ENCODE measurements at places on chromosomes 12 and 14. TPM values are rescaled to one million over a fixed set of nuclear protein-coding genes. Genes with fewer than 3 reads are reported as not detected.

DNA sequence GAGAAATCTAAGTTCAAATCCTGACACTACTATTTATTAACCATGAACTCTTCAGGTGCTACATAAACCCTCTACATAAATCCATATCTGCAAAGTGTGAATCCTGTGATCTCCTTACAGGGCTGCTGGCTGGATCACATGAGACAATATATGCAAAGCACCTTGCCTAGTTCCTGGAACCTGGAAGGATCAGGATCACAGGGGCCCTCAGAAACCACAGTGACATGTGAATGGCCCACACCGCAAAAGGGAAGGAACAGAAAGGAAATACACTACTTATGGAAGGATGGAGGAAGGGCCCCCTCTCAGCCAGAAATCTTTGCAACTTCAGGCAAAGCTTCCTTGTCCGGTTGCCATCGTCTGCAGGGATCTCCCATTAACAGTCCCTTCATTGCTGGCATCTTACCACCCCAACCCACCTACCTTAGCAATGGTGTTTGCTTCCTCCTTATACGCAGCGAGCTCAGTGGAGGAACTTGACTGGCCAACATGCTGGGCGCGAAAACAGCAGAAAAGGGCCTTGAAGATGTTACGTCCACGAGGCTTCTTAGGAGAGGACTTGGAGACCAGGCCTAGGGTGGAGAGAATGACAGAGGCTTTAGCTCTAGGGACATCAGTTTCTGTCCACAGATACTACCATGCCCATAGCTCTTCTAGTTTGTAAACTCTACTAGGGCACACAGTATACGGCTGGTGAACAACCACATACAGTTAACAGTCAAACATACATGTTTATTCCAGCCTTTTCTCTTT, 10.7 kb upstream of the AVIL start:
- no peak for DNase-seq

- no peak for DNase-seq
Measured at GRCh38 chr14:85159726-85160125, 370.2 kb upstream of the FLRT2 start.

- peak; percentile 24 for DNase-seq
Measured at GRCh38 chr12:30822385-30823155, 67.8 kb upstream of the CAPRIN2 start.

GRCh38 chr14:68225321-68225720, 405.7 kb downstream of the RAD51B start:
- no peak for DNase-seq

- DNase-seq, result no peak
Measured at GRCh38 chr12:4742416-4742970, 22.3 kb downstream of the GALNT8 start.

DNA sequence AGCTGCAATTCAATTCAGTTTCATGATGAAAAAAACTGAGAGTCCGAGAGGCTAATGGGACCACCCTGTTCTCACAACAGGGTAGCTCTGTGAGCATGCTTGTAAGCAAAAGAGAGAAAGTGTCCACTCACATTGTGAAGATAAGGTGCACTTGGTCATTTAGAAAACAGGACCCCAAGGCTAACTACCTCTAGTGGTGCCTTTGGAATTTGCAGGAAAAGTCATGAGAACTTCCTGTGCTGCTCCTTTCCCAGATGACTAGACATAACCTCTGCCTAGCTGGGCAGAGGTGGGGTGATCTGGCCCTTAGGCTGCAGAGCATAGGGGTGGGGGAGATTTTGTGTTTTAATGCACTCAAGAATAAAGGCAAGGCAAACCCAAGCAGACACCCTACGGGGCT, 118.9 kb downstream of the STAB2 start:
- no peak for DNase-seq

DNA sequence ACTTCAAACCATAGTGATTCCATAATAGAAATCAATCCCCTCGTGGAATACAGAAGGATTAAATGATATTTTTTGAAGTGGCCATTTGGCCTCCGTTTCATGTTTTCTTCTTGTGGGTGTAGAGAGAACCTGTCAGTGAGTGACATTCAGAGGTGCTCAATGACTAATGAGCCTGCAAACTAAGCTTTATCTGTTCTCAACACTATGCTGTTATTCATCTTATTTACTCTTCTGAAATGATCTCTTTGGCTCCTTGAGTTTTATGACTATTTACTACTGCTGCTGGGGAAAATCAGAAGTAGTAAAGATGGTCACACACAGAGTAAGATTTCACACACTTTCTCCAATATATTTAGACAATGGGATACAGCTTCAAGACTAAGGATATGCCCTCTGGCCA, 30.4 kb downstream of the ATP2B1 start:
- DNase-seq, result no peak

- no peak for DNase-seq
Measured at GRCh38 chr12:113537751-113538087, 66.0 kb upstream of the LHX5 start.

GRCh38 chr12:107537464-107538119, 148.0 kb upstream of the PWP1 start:
- DNase-seq, result no peak

DNA sequence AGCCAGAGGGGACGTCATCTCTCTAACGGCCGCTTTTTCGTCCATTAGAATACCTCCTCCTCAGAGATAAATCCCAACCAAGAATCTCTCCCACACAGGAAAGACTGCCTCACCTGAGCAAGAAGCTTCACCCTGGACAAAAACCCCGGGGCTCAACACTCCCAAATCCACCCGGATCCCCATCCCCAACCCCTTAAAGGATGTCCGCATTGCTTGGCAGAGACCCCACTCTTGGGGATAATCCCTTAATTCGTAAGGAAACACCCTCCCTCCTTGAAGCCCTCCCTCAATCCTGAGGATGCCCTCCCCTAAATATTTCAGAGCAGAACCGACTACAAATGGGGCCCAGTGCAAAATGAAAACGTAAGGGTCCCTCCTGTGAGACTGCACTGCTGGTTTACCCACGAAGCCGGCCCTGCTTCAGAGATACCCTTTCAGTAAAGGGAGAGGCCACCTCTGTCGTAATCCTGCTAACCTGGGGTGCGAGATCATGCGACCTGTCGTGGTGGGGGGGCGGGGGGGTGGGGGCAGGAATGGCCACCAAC, 655 bp upstream of the DYNLL1 start:
- peak; percentile 8 for DNase-seq

Gene INSM2
- total RNA-seq, result not detected

Gene AEBP2
- total RNA-seq, result 32.4 TPM

Gene ZNF384
- 52.6 TPM for total RNA-seq

Gene GLIPR1L1
- total RNA-seq, result not detected

Gene OR6C65
- not detected for total RNA-seq

Gene STAT2
- total RNA-seq, result 109 TPM
